ENCODE measurements at places on chromosomes 16 and 17.

DNA sequence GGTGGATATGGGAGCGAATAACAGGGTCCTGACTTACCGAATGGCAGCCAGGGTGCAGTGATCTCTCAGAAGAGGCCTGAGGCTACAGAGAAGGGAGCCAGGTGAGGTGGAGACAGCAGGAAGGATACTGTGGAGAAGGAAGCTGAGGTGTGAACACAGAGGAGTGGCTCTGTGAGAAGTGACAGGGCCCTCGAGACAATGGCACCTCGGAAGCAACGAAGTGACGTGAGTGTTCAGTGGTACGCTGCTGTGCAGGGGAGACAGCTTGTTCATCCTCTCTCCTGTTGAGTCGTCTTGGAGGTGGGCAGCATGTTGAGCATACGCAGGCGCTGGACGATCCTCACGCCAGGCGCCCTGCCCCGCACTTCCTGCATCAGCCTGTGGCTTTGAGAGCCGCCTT is 390.3 kb downstream of the CPPED1 start:
- no peak for DNase-seq

DNA sequence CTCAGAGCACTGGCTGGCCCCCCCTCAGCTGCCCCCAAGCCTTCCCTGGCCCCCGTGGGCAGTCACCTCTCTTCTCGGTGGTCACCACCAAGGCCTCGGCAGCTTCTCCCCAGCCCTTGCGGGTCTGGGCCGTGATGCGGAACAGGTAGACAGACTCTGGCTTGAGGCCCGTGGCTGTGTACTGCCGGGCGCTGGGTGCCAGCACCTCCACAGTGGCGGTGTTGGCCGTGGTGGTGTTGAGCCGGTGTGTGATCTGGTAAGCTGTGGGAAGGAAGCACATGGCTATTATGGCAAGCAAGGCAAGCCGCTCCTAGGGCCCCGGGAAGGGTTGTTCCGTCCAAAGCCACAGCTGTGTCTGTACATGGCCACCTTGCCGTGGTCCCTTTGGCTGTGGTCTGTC is 78.4 kb upstream of the CDC42EP4 start:
- DNase-seq, result no peak

GRCh38 chr17:74631468-74632450 is 8.2 kb upstream of the CD300E start:
- peak; percentile 3 for DNase-seq

- DNase-seq, result no peak
These were observed 1.1 kb upstream of the CCL22 start for GRCh38 chr16:57357330-57358085.

DNA sequence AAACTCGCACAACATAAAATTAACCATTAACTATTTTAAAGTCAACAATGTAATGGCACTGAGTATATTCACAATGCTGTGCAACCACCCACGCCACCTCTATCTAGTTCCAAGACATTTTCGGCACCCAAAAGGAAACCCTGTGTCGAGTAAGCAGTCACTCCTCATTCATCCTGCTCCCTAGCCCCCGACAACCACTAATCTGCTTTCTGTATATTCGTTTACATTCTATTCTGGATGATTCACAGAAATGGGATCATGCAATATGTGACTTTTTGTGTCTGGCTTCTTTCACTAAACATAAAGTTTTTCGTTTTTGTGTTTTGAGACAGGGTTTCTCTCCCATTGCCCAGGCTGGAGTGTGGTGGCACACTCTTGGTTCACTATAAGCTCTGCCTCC is 42.2 kb upstream of the HAPSTR1 start:
- DNase-seq, result no peak

- DNase-seq, result no peak
These were observed 190.3 kb downstream of the ZNF423 start for GRCh38 chr16:49665482-49666230.

GRCh38 chr16:8505327-8505991 is 84.9 kb downstream of the TMEM114 start:
- DNase-seq, result no peak

GRCh38 chr17:72813481-72813880 is 279.0 kb downstream of the SLC39A11 start:
- DNase-seq, result no peak

GRCh38 chr16:87166321-87166720 is 150.9 kb downstream of the C16orf95 start:
- DNase-seq, result no peak

DNA sequence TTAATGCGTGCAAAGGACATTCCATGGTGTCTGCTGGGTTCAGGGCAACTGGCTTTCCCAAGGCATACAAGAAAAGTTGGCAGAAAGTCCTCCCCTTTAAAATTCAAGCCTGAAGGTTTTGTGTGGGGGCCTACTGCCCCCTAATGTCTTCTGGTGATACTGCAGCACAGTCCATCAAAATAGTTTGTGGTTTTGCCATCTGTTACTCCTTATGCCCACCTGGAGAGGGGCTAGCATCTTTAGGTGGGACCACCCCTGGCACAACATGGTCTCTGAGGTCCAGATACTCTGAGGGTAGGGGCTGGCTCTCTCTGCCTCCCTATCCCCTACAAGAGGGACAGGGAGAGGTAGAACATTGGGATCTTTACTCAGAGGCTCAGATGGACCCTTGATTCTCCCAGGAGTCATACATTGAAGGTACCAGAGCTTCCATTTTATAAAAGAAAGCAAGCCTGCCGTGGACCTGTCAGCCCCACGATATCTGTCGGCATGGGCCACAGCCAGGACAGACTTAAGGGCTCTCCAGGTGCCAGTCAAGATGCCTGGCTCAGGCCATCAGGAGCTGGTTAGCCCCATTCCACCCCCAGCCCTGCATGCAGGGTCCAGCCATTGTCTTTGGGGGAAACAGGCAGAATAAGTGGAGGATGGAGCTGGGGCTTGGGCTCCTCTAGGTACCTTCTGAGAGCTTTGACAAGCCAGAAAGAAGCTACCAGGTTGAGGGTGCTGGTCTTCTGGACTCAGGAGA is 6.3 kb downstream of the ESRP2 start:
- no peak for DNase-seq

All from SHP77 treated with DMSO at 0.1 percent for 48 hours (cell line).